Stimulated activated CD4-positive, alpha-beta T cell treated with anti-CD3 and anti-CD28 coated beads, Interleukin-15, amount 100 ng/mL, for 1 hour (primary cell): ENCODE measurements at places on chromosomes 11 and 22.

GRCh38 chr22:42725606-42726355 is 5.1 kb upstream of the A4GALT start:
- DNase-seq, result no peak

GRCh38 chr22:42929838-42930155 is 72.7 kb upstream of the ARFGAP3 start:
- no peak for DNase-seq

DNA sequence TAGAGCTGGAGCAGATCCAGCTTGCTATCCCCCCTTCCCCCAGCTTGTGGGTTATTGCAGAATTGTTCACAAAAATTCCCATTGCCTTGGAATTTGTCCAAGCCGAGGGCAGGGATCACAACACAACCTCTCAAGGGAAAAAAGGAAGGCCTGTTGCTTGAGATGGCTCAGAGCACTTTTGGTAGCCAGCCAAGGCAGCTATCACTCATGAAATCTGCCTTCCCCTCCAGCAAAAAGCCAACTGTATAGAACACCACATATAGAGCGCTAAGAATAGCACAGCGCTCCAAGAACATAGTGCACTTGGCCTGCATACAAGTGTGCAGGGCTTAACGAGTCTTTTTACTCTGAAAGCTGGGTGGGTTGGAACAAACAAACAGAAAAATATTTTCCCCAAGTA is 46.2 kb downstream of the FAM83F start:
- DNase-seq, result no peak

GRCh38 chr22:20591660-20592310 is 84.4 kb downstream of the MED15 start:
- DNase-seq, result no peak

- DNase-seq, result no peak
Observed at GRCh38 chr11:70068950-70069349, 9.2 kb upstream of the ANO1 start.

DNA sequence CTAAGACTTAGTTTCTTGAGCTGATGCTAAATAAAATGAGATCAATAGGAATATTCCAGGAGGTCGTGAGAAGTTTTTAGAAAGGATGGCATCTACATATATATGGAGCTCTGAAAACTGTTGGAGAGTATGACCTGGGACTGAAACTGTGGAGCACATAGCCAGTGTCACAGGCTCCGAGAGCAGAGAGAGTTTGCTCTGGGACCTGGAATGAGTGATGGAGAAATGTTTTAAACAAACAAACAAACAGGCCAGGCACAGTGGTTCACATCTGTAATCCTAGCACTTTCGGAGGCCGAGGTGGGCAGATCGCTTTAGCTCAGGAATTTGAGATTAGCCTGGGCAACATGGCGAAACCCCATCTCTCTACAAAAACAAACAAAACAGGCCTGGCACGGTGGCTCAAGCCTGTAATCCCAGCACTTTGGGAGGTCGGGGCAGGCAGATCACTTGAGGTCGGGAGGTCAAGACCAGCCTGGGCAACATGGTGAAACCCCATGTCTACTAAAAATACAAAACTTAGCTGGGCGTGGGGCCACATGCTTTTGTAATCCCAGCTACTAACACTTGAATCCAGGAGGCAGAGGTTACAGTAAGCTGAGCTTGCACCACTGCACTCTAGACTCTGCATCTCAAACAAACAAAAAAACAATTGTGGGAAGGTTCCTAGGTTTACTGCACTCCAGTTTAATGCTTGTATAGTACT is 67.1 kb downstream of the SLC35F2 start:
- no peak for DNase-seq

DNA sequence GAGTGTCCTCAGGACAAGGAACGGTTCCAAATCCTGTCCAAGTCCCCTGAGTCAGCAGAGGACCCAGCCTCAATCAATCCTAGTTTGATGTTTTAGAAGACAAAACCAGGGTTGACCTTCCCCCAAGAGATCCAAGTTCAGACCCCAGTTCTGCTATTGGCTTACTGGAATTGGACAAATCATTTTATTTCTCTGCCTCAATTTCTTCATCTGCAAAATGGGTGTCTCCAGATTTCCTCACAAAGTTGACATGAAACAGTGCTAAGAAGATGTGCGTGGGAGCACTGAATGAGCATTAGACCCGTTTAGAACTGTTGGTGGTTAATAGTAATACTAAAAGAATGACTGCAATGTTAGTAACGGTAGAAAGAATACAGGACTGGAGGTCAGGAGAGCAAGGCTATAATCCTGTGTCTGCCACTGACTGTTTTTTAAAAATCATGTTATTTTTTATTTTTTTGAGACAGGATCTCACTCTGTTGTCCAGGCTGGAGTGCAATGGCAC is 32.8 kb upstream of the SCUBE1 start:
- no peak for DNase-seq

DNA sequence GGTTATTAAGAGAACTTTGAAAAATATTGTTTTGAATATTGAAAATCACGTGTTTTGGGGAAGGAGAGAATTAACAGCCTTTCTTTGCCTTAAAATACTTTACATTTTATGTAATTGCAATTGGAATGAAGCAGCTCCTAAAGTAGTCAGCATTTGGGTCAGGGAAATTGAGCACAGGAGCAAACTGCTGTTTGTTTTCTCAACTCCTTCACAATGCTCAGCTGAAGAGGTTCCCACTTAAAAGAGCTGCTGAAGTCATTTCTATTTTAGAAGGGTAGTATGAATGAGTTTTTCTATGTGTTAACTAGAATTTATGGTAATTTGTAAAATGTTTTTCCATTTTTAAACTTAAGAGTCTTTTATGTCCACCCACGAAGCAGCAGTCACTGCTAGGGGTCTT is 8.1 kb upstream of the UCP2 start:
- no peak for DNase-seq

DNA sequence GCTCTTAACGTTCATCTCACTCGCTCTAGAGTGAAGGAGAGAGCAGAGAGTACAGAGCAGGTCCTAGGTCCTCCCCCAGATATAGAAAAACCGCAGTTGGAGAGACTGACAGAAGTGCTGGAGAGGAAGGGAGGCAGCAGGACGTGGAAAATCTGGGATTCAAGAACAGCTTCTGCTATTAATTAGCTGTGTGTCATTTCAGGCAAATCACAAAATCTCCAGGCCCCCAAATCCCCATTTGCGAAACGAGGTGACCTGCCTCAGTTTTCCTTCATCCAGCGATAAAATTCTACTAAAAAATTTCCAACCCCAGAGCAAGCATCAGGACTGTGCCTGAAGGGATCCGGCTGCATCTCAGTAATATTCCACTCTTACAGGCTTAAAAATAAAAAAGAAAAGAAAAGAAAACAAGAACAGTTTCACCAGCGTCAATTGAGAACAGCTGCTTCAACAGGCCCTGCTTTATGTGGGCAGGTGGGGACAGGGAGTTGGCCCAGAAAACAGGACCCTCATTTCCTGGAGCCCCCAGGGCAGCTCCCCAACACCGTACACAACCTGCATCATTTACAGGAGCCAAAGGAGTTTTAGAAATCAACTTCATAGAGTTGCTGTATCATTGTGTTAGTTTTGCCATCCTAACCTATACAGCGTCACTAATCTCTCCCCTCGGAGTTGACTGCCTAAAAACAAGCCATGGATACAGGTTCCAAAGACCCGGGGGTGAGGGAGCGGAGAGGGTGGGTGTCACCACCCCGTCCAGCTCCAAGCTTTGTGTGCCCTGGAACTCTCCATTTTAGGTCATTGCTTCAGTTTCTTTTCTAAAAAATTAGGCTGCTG is 2.3 kb upstream of the MALAT1 start:
- no peak for DNase-seq

- no peak for DNase-seq
Observed at GRCh38 chr11:135027461-135027860, 615.4 kb upstream of the B3GAT1 start.

- no peak for DNase-seq
Observed at GRCh38 chr11:6660712-6661111, 5.1 kb upstream of the DCHS1 start.

DNA sequence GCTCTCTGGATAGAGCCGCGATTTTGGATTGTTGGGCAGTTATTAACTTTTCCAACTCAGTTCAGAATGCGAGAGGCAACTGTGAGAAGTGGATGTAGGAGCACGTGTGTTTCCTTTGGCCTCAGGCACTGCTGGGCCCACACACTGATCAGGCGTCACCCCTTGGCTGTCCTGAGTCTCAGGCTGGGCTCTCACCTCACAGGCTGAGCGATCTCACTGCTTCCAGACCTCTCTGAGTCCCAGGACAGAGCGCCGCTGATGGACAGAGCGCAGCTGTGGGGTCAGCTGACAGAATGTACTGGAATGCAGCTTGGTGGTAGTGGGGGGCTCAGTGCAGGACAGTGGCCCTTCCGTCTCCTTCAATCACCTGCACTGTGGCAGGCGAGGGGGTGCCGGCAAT is 516.2 kb downstream of the TBC1D22A start:
- DNase-seq, result no peak

- no peak for DNase-seq
Observed at GRCh38 chr11:98798333-98798732, 222.4 kb upstream of the CNTN5 start.

DNA sequence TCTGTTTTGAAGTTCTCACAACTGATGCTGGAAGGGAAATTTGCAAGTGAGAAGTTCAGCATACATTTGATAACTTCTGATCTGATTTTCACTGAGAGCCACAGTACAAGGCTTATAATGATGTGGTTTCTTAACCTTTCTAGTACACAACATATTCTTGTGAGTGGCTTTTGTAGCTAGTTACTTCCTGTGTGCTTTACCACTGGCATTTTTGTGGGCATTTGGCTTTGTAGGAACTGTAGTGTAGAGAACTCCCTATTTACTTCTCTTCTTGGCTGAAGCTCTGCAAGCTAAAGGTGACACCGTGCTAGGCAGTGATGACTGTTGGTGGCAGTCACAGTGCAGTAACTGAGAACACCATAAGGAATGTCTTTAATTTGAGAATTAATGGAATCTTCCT is 14.9 kb downstream of the USP47 start:
- no peak for DNase-seq

GRCh38 chr22:41650821-41651220 is 29.7 kb downstream of the XRCC6 start:
- no peak for DNase-seq

GRCh38 chr11:131465039-131465438 is 94.6 kb downstream of the NTM start:
- no peak for DNase-seq

DNA sequence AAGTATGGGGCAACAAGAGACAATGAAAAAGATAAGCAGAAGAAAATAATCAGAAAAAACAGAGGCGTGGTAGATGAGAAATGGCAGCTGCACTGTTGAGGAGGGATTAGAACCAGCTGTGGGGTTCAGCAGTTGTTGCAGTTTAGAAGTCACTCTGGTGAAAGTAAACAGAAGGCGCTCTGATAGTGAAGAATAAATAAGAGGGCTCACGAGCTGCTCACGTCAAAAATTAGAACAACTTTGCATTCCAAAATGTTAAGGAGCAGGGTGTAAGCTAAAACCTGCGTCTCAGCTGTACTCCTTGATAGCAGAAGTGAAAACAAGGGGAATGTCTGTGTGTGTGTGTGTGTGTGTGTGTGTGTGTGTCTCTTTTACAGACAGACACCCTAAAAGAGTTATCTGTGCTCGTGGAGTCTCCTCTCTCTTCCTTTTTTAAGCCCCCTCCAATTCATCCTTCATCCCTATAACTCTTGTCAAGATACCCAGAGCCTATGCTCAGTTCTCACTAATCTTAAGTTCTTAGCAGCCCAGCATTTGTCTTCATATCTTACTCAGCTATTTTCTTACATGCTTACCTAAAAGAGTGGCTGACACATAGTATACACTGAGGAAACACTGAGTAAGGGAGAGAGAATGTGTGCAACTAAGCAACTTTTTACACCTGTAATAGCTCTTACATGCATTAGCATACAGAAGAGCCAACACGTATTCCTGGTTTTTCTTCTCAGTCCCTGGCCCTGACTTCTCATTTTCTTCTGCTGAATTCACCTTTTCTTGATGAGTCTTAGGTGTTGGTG is 8.9 kb downstream of the TTC17 start:
- no peak for DNase-seq

DNA sequence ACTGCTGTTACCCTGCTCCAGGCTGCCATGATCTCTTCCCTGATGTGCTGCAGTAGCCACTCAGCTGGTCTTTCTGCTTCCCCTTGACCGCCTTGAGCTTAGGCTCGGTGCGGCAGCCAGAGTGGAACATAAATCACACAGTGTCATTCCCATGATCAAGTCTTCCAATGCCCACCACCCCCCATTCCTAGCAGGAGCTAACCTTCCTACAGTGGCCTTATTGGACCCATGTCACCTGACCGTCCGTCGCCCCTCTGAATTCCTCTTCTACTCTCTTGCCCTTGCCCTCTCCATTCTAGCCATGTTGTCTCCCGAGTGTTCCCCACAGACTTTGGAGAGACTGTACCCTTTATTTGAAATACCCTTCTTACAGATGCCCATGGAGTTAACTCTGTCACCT is 43.4 kb downstream of the OTOG start:
- no peak for DNase-seq

GRCh38 chr11:80533463-80533862 is 1092.6 kb upstream of the TENM4 start:
- no peak for DNase-seq

DNA sequence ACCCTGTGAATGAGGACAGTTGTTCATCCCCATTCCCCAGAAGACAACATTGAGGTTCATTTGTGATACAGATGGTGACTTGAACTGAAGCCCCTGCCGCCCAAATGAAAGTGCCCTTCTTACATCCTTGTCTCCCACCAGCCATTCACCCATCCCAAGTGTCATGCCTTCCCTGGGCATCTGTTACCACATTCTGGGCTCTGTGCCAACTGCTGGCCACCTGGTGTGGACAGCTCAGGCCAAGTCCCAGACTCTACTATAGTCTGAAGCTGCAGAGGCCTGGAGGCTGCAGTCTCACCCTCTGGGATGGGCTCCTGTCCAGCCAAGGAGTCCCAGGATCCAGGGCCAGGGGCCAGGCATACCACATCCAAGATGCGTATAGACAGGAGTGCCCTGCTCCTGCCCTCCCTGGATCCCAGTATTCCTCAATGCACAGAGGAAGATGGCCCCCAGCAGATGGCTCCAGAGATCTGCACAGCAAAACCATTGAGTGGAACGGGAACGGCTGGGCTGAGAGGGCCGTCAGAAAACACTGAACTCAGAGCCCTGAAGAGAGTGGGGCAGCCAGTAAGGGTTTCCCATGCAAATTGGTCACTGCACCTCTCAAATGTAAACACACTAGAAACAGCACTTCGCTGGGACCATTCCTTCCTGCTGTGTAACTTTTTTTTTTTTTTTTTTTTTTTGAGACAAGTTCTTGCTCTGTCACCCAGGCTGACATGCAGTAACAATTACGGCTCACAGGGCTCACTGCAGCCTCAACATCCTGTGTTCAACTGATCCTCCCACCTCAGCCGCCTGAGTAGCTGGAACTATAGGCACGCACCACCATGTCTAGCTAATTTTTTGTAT is 22.8 kb downstream of the ARRB1 start:
- no peak for DNase-seq
